ENCODE measurements at places on chromosomes 1 and 21.

DNA sequence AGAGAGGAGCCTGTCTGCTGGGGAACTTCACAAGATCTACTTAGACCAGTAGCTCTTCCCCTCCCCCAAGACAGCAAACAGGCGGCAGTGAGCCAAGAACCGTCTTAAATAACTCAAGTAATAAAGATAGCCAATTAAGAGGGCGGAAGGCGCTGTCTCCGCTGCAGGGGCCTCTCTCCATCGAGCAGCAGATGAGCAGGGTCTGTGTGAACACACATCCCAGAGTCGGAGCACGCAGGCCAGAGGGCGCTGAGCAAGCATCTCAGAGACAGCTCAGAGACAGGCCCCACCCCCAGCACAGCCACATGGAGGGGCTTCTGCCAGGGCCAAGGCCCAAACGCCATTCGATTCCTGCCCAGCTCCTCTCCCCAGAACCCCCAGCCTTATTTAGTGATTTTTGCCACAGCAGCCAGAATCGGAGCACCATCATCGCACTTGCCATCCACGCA, 11.1 kb downstream of the IFFO2 start:
- DNase-seq, result no peak

DNA sequence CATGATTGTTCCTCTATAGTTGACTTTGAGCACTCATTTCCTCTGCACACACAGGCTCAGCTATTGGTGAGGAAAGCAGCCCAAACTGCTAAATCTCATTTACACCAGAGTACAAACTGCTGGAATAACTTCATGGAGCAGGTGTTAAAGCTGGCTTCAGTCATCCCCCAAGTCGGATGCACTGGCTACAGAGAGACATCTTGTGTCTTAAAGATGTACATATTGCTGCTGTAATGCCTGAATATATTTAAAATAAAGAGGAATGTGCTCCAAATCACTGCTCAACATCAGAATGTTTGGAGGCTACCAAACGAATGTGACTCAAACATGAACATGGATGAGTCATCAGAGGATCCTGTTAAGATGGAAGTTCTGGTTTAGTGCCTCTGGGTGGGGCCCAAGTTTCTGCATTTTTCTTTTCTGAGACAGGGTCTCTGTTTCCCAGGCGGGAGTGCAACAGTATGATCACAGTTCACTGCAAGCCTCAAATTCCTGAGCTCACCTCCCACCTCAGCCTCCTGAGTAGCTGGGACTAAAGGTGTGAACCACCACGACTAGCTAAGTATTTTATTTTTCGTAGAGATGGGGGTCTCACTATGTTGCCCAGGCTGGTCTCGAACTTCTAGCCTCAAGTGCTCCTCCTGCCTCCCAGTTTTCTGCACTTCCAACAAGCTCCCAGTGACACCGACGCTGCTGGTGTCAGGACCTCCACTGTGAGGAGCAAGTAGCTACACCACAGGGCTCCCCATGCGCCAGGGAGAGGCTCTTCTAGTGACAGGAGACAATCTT, 79.0 kb upstream of the KRTAP19-8 start:
- no peak for DNase-seq

GRCh38 chr21:35911412-35912191, 148.7 kb downstream of the SETD4 start:
- DNase-seq, result no peak

DNA sequence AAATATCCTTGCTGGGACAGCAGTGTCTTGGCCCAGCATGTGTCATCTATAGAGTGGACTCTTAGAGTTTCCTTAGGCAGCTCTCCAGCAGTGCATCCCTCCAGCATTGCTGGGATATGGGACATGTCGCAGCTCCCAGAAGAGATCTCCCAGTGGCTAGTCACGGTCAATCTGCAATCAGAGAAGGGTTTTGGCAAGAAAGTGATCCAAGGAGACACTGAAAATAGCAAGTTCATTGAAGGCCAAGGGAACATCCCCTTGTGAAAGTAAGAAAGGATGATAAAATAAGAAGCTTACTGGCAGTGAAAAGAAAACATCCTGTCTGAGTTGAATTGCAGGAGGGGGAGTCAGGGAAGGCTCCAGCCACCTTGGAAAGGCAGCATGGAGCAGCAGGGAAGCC, 19.3 kb upstream of the NPL start:
- DNase-seq, result no peak

- no peak for DNase-seq
Observed at GRCh38 chr1:12798911-12799310, 7.7 kb downstream of the PRAMEF1 start.

- DNase-seq, result no peak
Observed at GRCh38 chr1:89594096-89594740, 38.7 kb upstream of the LRRC8C start.

DNA sequence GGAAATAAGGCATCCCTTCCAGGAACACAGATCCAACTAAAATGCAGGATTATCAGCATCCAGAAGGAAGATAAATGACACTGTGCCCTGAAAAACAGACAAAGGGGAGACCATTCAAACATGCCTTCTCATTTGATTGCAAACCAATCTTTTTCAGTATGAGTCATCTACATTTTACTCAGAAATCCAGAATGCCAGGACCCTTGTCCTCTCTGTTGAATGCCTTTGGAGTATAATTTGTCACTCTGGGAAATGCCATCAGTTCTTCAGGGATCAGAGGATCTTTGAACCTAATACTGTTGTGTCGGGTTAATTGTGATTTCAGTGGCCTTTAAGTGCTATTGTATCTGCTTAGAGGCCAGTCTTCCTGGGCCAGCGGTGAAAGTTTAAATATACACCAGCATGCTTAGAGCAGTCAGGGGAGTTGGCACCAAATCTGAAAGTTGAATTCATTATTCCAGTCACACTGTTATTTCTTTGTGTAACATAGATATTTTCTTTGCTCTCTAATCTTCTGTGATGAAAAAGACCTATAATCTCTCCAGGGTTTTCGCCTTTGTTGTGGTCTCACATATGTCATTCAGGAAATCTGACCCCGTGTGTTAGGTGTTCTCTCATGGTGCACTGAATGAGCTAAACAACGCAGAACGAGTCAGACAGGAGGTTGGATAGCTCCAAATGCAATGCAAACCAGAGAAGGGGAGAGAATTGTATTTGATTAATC, 364.8 kb upstream of the SGIP1 start:
- no peak for DNase-seq

GRCh38 chr1:111727056-111727455, 12.1 kb downstream of the INKA2 start:
- no peak for DNase-seq

GRCh38 chr1:170929835-170930554, 5.3 kb upstream of the MROH9 start:
- DNase-seq, result peak; percentile 92

GRCh38 chr1:84271441-84272151, 29.9 kb upstream of the SAMD13 start:
- DNase-seq, result peak; percentile 28

GRCh38 chr21:35390013-35390776, 341.1 kb upstream of the RUNX1 start:
- no peak for DNase-seq

All from OCI-M1 (cell line).